Germinal center (tissue), 1 donor: ENCODE measurements at places on chromosomes 1 and 21.

DNA sequence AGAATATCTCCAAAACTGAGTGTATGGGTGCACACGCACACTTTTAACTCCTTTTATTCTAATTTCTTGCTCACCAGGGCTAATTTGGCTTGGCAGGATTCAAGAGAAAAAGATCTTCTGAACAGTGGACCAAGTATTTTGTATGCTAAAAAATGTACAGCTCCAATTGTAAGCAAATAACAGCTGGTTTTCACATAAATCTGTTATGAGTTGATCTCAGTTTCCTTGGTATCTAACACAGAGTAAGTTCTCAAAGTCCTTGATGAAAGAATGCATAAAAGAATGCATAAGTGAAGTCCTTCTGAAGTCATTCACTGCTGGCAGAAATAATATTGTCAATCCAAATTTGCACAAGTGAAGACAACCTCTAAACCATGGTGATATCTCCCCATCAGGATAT is 213.0 kb downstream of the OMA1 start:
- DNase-seq, result no peak

DNA sequence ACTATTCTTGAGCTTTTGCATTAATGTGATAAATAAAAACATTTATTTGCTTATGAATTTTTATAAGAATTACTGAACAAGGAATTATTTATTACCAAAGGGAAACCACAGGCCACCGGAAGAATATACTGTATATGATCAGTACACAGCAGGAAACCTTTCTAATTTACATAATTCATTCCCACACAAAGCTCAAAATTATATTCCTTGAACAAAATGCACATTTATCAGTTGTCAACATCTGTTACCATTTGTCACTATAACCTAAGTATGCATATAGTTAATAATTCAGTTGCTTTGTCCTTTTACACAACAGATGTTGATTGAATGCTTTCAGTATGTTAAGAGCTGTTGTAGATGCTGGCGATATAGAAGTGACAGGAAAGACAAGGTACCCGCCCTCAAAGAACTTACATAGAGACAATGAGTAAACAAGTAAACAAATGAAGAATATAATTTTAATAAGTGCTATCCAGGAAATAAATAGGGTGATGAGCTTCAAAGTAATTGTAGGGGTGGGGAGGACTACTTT is 27.2 kb downstream of the VPS45 start:
- no peak for DNase-seq

DNA sequence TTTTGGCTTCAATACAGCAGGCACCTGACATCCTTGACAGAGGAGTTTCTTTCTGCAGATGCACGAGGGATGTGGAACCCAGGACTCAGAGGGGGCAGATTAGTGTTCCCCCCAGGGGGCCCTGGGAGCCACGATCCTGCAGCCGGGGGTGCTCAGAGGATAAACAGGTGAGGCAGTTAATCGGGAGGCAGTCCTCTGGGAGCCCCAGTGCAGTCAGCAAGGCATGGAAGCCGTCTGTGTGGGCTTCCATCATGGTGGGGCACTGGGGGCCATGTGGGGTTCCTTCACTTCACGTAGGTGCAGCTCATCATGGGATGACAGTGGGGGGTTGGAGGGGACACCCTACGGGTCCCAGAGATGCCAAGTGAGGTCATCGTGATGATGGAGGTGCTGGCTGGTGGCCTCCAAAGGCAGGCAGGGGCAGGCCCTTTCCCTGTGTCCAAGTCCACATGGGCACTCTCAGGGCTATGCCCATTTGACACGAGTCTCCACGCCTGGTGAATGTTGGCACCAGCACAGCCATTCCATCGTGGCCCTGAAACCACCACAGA is 59.3 kb upstream of the ABCG1 start:
- no peak for DNase-seq

GRCh38 chr1:47241114-47242113 is 9.4 kb upstream of the TAL1 start:
- no peak for DNase-seq

- DNase-seq, result no peak
Measured at GRCh38 chr21:45012662-45013259, 61.6 kb upstream of the ADARB1 start.

- DNase-seq, result no peak
Measured at GRCh38 chr1:226363801-226364513, 43.9 kb downstream of the PARP1 start.

- DNase-seq, result peak; percentile 29
Measured at GRCh38 chr1:119674835-119675289, 26.8 kb upstream of the ZNF697 start.

DNA sequence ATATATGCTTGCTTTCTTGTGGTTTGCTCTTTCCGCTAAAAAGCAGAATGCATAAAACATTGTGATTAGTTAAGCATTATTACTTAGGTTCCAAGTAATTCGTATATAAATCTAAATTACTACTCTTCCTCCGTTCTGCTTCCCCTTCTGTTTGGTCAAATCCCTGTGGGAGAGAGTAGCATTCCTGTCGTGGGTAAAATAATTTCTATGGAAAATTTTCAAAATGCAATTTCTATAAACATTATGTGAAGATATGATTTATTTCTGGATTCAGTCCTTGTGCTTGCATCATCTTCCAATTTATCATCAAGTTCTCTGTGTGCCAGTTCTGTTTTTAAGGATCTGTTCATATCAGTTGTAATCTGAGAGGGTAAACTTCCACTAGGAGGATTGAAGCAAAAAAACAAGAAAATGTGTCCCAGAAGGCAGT is 7.2 kb upstream of the WARS2 start:
- no peak for DNase-seq

DNA sequence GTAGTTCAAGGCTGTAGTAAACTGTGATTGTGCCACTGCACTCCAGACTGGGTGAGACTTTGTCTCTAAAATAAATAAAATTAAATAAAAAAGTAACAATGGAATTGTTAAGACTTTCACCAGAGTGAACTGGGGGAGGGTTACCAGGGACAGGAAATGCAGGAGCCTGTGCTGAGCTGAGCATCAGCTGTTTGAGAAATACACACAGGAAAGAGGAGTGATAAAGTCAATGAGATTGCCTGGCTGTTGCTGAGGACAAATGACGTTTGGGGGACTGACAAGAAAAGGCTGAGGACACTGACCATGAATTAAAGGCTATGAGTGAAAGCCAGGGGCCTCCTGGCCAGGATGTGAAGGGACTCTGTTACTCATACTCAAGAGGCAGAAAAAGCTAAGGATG is 226.3 kb downstream of the SETD4 start:
- DNase-seq, result no peak

DNA sequence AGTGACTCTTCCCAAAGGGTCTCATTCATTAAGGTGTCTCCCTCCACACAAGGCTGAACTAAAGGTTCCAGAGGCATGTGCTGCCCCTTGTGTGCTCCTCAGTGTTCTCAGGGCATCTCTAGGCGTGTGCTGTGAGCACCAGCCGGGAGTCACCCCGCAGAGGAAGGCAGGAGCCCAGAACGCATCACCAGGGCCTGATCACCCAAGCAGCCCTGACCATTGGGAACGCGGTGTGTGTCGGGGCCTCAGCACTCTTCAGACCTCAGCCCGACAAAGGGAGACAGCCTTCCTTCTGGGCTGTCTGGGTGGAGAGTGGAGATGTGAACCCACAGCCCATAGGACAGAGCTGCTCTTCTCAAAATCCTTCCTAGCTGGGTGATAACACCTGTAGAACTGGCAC is 9.1 kb downstream of the SLC37A1 start:
- DNase-seq, result no peak

DNA sequence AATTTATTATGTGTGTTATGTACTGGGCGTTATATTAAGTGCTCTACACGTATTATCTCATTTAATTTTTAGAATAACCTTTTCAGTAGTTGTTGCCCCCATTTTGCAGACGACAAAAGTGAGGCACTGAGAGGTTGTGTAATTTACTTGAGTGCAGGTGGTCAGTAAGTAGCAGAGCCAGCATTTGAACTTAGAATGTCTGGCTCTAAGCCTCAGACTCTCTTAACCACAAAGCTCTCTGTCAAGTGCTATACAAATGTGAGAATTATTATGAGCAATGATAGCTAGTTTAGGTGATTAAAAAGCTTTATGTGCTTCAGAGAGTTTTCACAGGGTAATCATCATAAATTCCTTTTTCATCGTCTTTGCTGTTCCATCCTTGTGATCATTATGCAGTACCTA is 96.3 kb upstream of the UBE2U start:
- no peak for DNase-seq

- DNase-seq, result no peak
Measured at GRCh38 chr21:25615880-25616279, 8.6 kb upstream of the MRPL39 start.

DNA sequence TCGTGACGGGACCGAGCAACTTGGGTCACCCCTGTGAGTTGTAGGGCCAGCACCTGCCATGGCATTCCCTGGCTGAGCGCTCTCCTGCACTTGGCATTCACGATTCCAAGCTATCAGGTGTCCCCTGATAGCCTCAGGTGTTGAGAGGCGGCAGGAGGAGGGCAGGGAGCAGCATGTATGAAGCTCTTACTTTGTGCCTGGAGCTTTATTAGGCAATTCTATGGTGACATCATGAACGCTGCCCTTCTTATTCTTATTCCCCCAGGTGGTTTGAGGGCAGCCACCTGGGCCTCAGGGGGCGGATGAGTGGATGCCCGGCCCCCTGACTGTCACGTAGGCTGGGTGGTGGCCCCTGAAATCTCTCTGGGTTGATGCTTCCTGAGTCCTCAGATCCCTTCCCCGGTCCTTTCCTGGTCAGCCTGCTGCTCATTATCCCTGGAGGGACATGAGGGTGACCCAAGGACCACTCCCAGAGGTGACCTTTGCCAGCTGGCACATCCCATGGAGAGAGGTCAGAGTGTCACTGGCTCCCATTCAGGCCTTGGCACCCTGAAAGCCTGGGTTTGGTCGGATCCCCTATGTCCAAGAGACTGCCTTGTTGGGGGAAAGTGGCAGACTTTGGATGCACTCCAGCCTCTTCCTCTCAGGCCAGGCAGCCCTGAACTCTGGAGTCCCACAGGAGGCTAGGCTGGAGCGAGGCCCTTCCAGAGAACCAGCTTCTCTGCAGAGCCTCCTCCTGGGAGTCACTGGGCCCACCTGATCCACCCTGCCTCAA is 51.9 kb downstream of the SPSB1 start:
- peak; percentile 25 for DNase-seq

GRCh38 chr1:197980457-197980856 is 63.3 kb downstream of the LHX9 start:
- DNase-seq, result no peak

- DNase-seq, result no peak
Measured at GRCh38 chr1:1974834-1975233, 28.8 kb downstream of the CFAP74 start.

DNA sequence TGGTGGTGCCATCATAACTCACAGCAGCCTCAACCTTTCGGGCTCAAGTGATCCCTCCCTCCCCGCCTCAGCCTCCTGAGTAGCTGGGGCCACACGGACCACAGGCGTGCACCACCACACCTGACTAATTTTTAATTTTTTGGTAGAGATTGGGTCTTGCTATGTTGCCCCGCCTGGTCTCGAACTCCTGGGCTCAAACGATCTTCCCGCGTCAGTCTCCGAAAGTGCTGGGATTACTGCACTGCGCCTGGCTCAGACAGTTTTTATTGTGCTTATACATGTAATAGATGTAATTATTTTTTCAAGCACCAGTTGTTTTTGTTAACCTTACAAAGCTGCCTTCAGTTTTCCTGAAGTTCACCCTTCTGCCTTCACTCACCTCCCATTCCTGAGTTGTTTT is 38.0 kb upstream of the HMGN1 start:
- DNase-seq, result no peak

DNA sequence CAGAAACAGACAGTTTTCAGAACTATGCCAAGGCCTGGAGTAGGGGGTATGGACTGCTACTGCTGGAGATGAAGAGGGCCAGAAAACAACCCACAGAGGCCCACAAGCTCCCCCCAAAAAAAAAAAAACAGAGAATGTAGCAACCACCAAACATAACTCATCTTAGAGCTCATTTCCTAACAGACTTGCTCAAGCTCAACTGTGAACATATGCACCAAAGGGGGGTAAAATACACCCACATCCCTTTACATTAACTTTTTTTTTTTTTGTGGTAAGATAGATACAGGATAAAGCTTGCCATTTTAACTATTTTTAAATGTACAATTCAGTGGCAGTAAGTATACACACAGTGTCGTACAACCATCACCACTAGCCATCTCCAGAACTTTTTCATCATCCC is 36.0 kb downstream of the SEC16B start:
- DNase-seq, result no peak

GRCh38 chr1:209382231-209383100 is 201.0 kb upstream of the CAMK1G start:
- DNase-seq, result no peak

DNA sequence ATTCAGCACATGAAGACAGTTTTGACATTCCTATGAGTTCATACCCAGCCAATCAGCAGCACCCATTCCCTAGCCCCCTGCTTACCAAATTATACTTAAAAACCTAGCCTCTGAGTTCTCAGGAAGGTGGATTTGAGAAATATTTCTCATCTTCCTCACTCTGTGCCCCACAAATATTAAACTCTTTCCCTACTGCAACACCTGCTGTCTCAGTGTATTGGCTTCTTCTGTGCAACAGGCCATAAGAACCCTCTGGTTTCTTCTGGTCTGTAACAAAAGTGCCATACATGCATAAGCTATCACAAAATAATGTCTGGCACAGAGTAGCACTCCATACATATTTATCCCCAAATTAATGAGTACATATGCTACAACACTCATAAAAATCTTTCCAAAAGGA is 387.4 kb upstream of the CAMK1G start:
- no peak for DNase-seq

DNA sequence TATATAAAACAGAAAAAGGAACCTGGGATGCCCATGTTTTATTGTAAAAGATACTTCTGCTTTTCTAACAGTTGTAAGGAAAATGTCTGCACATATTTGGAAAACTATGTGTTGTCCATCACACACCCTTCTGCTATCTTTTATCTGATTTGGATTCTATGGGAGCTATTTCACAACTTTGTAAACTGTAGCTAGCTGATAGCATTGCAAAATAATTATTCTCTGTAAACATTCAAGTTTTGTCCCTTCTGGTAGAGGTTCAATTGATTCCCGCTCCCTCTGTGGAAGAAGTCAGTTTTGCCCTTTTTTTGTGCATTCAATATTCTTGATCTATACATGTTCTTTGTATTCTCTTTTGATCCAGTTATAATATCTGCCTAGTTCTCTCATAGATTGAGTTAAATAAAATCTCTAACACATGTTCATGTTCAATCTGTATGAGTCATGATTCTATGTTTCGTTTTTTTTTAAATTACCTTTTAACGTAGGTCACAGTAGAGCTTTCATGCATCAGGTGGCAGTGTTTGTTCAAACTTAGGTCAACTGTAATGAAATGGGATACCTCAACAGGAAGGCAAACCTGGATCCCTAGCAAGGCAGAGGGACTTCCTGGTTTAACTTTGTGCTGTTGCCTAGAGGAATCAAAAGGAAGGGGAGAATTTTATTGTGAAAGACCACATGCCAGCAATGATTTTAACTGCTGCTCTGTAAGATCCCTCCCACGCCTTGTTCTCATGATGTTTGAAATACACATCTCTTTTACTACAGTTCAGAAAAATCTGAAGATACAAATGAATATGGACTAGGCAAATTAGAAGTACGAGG is 26.0 kb upstream of the BCL9 start:
- no peak for DNase-seq

- DNase-seq, result no peak
Measured at GRCh38 chr1:23251812-23252211, 34.5 kb upstream of the HTR1D start.

GRCh38 chr1:214844319-214844718 is 238.2 kb upstream of the KCNK2 start:
- DNase-seq, result no peak
